ENCODE measurements at places on chromosomes 4 and X. TPM values are rescaled to one million over a fixed set of nuclear protein-coding genes. Genes with fewer than 3 reads are reported as not detected.

MND1 gene
- total RNA-seq: 3.7 TPM

RTL9 gene
- total RNA-seq: under 0.01 TPM

ADGRL3 gene
- total RNA-seq: 302 TPM

PCYT1B gene
- total RNA-seq: 29.8 TPM

KCNE5 gene
- 1.2 TPM for total RNA-seq

ATP1B4 gene
- not detected for total RNA-seq

SSX4B gene
- not detected for total RNA-seq

TMSB15B gene
- 22.4 TPM for total RNA-seq

MTNR1A gene
- total RNA-seq: not detected

ZNF141 gene
- total RNA-seq: 77.5 TPM

KDR gene
- 11.0 TPM for total RNA-seq

AMTN gene
- not detected for total RNA-seq

CXCL6 gene
- total RNA-seq: 0.41 TPM
